ENCODE measurements at places on chromosomes 11 and 22.
A peak's percentile ranks its signal among the peaks of the same experiment; 100 is the strongest.

DNA sequence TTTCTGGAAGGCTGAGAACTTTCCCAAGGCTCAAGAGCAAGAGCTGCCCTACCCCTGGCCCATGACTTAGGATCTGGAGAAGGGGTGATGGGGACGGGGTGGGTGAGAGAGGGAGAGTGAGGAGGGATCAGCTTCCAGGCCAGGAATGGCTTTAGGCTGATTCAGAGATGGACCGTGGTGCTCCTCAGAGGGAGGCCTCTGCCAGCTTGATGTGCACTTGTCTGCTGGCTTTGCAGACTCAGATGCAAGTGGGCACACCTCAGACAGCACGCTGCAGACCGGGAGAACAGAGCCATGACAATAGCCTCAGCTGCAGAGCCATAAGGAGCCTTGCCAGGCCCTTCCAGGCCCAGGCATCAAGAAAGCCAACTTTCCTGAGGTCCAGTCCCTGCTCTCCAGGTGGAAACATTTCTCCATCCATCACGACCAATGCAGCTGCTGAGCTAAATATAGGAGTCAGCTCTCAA, 41.3 kb downstream of the ALX4 start:
- DNase-seq: no peak

DNA sequence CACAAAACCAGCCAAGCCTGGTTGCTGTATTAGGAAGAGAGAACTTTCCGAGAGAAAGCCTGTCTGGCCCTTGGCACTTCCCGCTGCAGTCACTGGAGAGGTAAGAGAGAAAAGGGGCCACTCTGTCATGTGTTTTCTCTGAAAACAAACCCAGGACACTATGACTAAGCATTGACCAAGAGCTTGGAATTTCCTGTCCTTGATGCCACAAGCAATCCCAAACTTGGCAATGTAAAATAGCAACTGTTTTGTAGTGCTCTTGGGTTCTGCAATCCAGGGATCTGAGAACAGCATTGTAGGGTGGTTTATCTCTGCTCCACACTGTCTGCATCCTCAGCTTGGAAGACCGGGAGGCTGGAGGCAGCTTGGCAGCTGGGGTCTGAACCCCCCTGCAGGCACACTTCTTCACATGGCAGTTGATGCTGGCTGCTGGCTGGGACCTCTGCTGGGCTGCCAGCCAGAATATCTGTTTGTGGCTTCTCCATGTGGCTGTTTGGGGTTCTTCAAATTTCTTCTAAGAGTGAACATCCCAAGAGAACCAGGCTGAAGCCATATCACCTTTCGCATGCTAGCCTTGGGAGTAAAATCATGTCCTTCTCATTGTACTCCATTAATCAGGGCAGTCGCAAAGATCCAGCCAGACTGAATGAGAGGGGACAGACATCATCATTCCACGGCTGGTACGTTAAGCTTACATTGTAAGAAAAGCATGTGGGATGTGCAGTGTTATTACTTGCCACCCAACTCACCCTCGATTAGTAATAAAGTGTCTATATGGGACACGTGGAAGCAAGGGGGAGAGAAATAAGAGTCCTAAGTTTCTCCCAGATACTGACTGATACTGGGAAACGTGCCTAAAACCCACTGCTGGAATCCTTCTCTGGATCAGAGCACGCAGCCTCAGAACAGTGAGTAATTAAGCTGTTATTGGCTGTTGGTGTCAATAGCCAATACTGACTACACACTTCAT, 537.4 kb upstream of the B3GAT1 start:
- DNase-seq: no peak

- DNase-seq: no peak
These were observed 83.6 kb downstream of the FLI1 start for GRCh38 chr11:128777369-128778011.

GRCh38 chr11:13108416-13108815, 99.3 kb downstream of the RASSF10 start:
- DNase-seq: no peak

DNA sequence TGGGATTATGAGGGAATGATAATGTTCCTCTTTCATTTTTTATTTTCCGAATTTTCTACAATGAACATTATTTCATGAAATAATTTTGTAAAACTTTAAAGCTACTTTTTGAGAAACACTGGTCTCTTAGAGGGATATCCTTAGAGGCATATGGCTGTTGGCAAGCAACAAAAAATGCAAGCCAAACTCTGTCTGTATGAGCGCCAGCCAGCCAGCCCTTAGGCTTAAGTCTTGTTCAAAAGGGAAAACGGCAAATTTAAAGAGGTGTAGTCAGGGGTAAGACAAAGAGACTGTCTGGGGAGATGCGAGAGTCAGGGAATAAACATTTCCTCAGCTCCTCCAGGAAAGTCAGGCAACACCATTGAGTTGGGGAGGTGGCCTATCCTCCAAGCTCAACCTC, 22.5 kb downstream of the ASCC2 start:
- no peak for DNase-seq

DNA sequence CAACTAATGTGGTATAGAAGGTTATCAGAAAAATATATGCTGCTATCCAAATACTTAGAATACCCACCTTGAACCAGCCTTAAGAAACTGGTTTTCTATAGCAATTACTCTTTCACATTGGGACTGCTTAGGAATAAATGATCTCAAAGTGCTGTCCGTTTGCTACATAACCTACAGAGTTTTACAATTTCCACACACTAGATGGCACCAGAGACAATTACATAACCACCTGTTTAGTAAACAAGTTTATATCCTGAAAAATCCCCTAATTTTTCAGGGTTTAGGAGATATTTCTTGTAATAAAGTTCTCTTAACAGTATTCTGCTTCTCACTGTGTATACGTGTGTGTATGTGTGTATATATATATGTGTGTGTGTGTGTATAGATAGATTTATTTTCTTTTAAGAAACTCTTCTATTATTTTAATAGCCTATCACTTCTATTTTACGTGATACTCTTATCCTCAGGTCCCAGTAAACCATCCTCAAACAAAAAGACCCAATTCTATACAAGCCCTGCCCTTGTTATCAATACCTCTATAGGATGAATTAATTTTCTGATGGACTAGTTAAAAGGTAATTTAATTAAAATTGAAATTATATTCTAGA, 6.7 kb upstream of the OR5I1 start:
- peak; percentile 65 for DNase-seq

DNA sequence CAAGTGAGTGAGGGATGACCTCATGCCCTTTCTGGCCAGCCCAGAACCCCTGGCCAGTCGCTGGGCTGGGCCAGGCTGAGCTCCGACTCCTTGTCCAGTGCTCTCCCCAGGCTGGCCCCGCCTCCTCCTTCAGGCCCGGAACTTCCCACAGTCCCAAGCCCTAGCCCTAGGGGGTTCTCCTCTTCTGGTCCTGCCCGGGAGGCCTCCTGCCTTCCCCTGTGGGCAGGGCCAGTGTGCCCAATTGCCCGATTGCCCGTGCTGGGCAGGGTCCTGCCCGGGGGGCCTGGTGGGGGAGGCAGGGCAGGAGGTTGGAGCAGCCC, 4.2 kb downstream of the TCIRG1 start:
- DNase-seq: no peak

DNA sequence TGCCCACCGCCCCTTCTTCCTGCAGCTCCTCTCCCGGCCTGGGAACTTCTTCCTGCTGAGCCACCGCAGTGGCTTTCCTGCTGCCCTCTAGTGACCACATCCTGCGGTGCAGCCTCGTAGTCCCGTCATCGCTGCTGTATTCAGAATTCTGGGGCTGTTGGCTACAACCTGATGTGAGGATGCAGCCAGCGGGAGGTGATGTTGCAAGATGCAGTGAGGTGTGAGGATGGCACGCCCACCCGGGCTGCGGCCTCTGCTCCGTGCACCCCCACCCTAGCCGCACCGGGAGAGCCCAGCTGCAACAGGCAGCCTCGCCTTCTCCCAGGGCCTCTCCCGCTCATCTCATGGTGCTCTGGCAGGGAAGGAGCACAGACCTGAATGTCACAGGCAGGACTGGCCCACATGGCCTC, 10.1 kb downstream of the CHST1 start:
- DNase-seq: peak; percentile 77

GRCh38 chr11:10667521-10667885, 26.1 kb downstream of the IRAG1 start:
- DNase-seq: no peak
